ENCODE measurements at places on chromosomes 2 and 18.

DNA sequence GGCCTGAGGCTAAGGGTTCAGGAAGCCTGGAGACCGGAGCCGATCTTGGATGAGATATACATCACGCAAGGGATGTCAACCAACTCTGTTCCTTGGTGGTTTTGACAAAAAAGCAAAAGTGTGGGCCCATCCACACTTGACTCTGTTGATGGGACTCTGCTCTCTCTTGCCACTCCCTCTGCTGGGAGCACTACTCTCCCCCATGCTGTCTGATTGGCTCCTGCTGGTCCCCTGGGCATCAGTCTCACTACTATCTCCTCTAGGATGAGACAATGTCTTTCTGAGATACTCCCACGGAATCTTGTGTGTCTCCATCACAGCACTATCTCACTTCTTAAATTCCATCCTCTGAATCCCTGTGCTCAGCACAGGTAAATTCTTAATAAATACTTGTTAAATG lies 56.8 kb upstream of the DNMT3A start:
- no peak for DNase-seq

- no peak for DNase-seq
These were observed 533.6 kb upstream of the MEX3C start for GRCh38 chr18:51731070-51731469.

DNA sequence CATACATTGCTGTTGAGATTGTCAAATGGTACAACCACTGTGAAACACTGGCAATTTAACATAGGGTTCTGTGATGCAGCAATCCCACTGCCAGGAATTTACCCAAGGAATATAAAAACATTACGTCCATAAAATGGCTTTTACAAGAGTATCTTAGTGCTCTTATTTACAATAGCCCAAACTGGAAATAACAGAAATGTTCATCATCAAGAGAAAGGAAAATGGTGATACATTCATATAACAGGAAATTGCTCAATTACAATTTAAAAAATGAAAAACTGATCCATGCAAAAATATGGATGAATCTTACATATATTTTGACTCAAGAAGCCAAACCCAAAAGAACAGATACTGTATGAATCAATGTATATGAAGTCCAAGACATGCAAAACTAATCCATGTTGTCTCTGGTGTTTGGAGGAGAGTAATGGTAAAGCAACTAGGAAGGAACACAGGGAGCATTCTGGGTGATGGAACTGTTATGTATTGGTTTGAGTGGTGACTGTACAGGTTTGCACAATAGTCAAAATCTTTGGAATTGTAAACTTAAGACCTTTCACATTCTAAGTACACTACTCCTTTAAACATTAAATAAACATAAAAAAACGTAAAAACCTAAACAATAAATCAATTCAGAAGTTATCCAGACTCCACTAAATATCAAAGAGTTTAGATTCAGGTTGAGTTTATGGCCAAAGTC lies 104.8 kb upstream of the WDR75 start:
- DNase-seq: no peak

GRCh38 chr2:74227646-74228045 lies 29.2 kb downstream of the MTHFD2 start:
- DNase-seq: no peak

DNA sequence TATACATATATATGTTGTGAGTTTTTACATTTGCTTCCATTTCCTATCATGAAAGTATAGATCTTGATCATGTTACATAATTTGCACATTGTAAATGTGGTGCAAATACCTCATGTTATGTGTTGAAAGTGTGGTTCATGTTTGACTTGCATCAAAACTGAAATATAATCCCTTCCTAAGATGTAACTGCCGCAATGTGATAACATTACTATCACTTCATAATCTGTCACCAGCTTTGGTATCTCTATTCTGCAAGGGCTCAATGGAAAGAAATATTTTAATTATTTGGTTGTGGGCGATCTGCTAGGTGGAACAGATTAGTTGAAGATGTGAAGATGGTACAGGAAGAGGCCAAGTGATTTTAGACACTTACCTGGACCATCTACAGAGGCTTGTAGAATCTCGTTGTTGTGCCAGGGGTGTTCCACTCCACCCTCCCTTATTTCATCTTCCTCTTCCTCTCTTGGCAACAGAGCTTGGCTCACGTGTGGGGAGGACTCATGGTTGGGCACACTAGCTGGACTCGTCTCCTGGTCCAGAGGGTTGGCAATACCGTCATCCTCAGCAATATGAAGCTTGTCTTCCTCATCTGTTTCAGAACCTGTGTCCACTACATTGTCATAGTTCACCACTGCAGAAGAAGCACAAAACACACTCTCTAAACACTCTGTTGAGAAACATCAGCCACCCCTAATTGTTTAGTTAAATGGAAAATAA lies 90.4 kb downstream of the ZEB2 start:
- no peak for DNase-seq

DNA sequence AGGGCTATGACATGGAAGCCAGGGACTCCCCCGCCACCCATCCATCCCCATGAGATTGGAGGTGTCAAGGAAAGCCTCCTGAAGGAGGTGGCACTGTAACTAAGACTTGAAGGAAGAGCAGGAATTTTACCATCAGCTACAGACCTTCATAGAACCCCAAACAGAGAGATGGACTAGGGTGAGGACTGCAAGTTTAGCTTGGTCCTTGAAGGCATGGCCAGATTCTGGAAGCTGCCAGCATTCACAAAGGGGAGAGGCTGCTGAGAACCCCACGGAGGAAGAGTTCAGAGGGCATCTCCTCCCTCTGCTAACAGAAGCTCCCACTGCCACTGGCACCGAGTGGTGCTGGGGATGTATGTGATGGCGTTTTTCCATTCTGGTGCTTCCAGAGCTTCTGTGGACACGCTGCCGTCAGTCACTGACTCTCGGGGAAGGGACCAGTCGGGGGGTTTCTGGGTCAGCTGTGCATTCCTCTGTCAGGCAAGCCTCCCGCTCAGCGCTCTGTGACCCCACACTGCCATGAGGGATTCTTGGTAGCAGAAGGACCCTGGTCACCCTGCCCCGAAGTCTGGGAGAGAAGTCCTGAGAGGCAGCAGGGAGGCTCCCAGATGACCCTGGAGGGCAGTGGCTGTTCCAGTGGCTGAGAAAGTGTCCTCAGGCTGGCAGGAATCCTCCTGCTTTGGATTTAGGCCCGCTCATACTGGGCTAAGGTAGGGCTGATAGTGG lies 18.1 kb downstream of the TMEM185B start:
- no peak for DNase-seq

GRCh38 chr18:58674863-58675472 lies 3.7 kb downstream of the MALT1 start:
- no peak for DNase-seq

GRCh38 chr2:230746213-230746612 lies 33.6 kb downstream of the CAB39 start:
- DNase-seq: no peak

DNA sequence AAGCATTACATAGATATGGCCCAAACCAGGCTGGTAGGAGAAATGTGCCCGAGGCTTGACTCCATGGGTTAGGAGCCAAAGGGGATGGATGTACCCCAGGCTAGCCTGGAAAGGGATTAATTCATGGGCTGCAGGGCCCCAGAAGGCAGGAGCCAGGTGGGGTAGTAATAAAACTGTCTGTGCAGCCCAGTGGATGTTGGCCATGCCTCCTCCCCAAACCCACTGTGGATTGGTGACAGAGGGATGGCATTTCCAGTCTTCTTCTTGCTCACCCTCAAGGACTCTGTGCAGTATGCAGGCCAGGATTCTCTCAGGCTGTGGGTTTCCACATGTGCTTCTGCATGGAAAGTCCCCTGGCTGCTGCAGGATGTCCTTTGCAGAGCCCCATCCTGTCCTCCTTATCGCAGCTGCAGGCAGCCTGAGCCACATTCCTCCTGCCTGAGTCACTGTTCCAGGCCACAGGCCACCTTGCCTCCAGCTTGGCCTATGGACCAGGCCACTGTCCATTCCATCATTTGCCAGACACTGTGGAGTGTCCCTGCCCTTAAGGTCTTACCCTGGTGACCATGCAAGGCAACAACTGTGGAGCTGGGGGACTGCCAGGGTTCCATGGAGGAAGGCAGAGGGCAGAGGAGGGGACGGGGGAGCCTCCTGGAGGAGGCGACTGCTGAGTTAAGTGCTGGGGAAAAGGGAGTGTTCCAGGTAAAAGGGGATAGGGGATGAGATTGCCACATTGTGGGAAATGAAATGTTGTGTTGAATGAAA lies 38.9 kb downstream of the INO80C start:
- DNase-seq: no peak

DNA sequence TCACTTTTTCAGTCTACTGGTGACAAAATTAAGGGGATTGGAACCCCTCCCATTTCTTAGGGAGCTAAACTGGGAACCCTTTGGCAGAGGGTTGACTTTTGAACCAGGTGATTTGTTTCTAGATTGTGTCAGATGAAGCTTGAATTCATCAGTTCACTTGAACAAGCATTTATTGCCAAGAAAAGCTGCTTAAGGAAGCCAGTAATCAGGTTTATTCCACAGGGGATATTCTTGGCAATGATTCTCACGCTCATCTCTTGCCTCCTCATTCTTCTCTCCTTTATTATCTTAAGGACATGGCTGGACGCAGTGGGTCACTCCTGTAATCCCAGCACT lies 101.0 kb downstream of the ALPK2 start:
- DNase-seq: no peak

DNA sequence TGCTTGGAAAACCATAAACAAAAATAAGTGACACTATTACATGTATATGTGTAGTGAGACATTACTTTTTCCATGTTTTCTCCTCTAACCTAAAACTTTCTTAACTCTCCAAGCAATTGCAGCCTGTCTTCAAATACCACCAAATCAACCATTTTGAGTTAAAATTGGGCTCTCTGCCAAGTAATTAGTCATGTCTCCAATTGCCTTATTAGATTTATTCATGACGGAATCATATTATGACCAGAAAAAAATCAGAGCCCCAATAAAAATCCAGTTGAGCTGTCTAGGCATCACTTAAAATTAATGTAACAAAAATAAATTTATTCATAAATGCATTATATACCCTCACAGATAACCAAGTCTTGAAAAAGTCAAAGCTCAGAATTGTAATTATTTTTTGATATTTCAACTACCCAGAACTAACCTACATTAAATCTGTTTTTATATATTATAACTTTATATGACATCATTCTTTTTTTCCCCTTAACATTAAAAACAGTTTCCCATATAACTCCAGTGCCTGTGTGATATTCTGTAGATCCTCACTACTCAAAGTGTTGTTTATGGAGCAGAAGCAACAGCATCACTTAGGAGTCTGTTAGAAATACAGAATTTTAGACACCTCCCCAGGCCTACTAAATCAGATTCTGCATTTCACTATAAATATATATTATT lies 157.0 kb downstream of the ERBB4 start:
- no peak for DNase-seq

- no peak for DNase-seq
These were observed 383.0 kb upstream of the DCC start for GRCh38 chr18:51957001-51957400.

DNA sequence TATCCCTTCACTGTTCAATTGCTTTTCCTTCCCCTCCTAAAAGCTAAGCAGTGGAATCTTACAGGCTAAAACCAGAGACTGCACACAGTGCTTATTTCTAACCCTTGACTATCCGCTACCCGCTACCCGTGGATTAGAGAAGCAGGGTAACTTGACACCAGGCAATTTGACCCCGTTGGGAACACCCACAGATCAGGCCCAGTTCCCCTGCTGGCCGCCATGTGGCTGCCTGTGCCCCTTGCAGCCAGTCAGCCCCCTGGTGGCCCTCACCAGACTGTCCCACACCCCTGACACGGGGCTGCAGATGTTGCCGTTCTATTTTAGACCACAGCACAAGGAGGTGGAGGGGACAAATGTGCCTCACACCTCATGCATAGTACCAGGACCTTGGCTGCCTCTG lies 74.8 kb downstream of the TXNL1 start:
- DNase-seq: no peak

DNA sequence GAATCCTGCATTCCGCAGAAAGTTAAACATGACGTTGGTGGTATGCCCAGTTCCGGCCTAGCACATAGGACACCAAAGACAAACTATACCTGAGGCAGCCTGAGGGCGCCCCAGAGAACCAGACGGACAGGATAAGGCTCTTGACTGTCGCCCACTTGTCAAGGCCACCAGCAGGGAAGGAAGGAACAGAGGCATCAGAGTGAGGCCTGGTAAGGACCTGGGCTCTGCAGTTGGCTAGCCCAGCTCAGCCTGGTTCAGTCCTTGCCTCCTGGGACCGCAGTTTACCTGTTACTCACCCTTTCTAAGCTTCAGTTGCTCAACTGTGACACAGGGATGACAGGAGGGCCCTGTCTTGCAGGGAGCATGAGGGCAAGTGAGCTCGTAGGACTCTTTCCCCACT lies 82.1 kb downstream of the ACTR2 start:
- no peak for DNase-seq

GRCh38 chr18:49681387-49681786 lies 119.5 kb downstream of the LIPG start:
- DNase-seq: no peak

DNA sequence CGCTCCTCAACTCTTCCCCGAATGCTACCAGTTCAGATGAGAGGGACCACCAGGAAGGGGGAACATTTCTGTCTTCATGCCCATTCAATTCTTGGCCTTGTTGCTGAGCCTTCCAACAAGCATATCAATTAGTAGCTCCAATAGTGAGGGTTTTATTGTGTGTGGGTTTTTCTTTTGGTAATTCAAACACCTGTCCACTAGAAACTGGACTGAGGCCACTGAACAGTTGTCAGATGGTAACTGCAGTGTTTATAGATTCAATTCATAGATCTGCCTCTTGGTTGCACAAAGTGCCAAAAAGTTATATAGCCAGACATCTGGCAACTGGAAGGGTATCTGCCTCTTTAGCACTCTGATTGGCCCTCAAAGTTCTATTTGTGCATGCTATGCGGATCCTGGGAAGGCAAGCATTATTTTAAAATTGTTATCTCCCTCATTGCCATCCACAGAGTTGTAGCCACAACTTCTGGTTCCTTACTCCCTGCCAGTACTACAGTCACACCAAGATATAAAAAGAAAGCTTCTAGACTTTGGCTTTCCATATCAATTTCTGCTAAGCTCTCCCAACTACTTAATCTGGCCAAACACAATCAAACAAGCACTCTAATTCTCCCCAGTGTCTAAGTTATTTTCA lies 83.3 kb upstream of the ZNF521 start:
- DNase-seq: no peak

- DNase-seq: peak; percentile 45
These were observed 3.1 kb upstream of the HES6 start for GRCh38 chr2:238242731-238243495.

DNA sequence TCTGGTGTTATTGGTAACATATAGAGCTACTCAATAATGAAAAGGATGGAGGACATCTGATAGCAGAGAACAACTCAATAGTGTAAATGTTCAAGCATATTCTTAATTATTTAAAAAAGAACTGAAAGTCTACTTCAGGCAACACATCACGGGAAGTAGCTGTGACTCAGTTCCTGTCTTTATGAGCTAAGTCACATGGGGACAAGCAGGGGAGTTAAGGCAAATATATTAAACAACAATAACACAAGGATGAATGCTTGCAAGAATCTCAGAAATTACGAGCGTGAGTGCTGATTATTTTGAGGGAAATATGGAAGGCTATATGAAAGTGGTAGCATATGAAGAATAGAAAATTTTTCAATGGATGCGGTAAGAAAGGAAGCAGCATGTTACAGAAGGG lies 4.0 kb upstream of the HNMT start:
- no peak for DNase-seq

DNA sequence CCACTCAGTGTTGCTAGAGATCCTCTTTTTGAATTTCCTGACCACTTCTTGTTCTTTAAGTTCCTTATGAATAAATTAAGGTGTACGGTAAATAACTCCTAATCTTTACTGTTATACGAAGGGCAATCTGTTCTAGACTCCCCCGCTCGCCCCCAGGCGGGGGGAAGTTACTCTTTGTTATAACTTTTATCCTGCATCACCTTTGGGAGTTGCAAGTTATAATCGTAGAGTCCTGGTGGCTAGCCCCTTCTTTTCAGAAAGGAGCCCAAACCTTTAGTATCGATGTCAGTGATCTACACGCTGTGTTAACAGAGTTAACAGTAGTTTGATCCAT lies 652 bp downstream of the GCA start:
- no peak for DNase-seq
